ENCODE measurements at places on chromosomes 1 and 21.

DNA sequence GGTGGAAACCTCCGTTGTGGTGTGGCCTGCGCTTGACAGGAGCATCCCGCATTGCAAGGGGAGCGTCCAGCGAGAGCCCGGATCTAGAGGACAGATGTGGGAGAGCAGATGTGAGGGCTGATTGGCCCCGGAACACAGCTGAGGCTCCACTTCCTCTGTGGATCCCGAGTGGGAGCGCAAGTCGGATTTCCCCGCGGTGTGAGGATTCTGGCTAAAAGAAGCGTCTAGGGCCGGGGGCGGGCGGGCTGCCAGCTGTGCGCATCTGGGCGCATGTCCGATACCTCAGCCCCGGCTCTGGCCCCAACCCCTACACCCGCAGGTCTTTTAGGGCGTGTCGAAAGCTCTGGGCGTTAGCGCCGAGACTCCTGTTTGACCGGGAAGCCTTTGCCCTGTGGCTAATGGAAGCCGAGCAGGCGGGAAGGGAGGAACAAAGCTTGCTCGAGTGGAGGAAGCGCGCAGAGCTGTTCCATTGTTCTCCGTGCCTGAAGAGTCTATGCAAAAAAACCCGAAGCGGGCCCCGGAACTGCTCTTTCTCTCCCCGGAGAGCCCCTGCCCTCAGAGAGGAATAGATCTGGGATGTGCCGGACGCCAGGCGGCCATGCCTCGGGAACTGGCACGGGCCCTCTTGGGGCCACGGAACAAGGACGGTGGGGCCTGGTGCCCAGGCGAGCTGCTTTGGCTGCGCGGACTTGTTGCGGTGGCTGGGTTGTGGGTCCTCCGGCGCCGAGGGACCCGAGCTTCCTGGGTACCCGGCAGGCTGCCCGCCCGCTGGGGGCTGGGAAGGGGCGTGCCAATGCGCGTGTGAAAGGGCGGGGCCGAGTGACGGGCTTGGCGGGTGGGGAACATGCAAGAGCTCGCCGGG lies 111.1 kb downstream of the NAV1 start:
- DNase-seq = no peak

- DNase-seq = peak; percentile 69
Measured at GRCh38 chr1:182069028-182069466, 7.5 kb upstream of the ZNF648 start.

DNA sequence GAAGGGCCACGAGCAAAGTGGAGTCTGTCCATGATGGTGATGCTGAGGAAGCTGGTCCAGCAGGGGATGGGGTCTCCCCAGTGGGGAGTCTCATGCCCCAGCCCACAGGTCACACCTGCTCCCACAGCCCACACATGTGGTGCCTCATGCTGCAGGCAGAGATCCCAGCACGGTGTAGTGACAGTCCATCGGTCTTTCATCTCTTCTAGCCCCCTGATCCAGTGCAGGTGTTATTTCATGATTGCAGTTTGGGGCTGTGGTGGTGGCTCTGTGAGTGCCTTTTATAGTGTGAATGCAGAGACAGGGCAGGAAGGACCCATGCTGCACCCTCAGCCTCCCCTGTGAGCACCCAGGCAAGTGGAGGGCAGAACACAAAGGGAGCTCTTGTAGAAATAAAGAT lies 45.0 kb downstream of the UBASH3A start:
- DNase-seq = no peak

DNA sequence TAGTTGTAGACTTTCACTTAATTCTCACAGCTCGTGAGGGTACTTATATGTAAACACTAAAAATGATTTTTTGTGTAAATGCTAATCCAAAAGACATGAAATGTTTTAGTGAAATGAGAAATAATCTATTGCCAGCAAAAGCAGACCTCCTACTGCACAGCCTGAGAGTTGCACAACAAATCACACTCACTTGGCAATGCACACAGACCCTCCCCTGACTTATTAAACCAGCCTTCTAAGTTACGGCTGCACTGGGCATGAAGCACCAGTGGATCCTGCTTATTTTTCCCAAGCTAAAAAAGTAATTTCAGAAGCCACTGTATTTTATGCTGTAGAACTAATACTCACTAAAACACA lies 10.3 kb downstream of the ERRFI1 start:
- DNase-seq = peak; percentile 24

DNA sequence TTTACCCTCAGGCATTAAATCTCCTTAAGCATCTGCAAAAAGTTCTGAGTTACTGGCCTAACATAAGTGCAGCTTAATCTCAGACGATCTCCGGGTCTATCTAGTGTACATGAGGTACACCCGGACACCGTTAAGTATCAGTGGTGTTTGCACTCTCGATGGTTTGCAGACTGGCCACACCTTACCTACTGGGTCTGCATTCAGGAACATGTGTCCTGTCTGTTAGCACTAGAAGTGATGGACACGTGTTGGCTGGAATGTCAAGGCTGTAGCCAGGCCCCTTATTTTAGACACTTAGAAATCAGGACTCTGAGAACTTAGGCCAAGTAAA lies 783 bp upstream of the AGL start:
- peak; percentile 1 for DNase-seq

DNA sequence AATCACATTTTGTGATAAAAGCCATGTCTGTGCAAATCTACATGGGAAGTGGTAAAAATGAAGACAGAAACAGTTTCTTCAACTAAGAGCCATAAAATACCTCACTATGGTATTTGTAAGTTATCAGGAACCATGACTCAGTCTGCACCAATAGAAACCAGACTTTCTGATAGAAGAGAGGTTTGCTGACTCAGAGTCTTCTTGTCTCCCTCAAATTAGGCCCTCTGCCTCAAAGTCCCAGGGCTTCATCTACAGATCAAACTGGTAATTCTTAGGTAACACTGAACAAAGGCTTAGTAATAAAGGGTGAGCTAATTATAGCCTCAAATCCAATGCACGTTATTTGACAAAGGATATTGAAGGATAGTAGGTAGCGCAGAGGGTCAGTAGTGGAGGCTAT lies 30.9 kb upstream of the SSX2IP start:
- DNase-seq = peak; percentile 36

DNA sequence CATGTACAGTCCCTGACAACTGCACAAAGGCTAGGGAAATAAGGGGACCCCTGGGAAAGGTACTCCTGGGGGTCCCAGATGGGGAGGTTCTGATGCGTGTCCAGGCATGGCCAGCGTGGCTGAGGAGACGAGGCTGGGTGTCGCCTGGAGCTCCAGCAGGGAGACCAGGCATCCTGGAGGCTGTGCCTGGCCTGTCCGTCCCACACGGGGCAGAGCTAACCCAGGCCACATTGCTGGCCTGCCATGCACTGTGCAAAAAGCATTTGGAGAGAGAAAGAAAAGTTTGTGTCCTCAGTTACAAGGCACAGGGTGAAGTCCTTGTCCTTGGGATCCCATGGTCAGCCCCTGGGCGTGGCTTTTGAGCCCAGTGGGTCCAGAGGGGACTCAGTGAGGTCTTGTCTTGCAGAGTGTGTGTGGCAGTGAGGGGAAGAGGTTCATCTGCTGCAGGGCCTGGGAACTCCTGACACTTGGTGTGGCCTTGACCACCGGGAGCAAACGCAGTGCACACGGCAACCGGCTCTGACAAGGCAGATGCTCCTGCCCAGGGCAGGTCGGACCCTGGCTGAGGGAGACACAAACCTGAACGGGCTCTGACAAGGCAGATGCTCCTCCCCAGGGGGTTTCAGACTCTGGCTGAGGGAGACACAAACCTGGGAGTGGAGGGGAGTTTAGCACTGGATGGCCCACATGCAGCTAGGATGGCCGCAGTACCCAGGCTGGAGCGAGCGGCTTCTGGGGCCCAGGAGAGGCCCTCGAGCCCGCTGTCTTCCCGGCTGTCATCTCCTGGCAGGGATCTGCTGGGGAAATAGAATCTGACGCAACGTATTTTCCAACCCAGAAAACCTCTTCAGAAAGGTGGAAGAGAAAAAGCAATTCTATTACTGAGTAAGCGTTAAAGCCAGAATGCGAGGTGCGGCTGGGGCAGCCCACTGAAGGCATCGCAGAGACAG lies 37.3 kb upstream of the COL18A1 start:
- DNase-seq = no peak

DNA sequence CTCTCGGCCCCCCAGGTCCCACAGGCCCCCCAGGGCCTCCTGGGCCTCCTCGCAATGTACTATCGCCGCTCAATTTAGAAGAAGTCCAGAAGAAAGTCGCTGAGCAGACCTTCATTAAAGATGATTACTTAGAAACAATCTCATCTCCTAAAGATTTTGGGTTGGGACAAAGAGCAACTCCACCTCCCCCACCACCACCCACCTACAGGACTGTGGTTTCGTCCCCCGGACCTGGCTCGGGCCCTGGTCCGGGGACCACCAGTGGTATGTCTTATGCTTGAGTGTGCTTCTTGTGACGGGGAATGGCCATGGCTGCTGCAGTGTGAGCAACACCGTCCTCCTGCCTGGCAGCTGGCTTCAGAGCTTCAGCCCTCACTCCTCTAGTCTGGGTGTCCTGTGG lies 70.2 kb upstream of the DYNLT5 start:
- DNase-seq = no peak

DNA sequence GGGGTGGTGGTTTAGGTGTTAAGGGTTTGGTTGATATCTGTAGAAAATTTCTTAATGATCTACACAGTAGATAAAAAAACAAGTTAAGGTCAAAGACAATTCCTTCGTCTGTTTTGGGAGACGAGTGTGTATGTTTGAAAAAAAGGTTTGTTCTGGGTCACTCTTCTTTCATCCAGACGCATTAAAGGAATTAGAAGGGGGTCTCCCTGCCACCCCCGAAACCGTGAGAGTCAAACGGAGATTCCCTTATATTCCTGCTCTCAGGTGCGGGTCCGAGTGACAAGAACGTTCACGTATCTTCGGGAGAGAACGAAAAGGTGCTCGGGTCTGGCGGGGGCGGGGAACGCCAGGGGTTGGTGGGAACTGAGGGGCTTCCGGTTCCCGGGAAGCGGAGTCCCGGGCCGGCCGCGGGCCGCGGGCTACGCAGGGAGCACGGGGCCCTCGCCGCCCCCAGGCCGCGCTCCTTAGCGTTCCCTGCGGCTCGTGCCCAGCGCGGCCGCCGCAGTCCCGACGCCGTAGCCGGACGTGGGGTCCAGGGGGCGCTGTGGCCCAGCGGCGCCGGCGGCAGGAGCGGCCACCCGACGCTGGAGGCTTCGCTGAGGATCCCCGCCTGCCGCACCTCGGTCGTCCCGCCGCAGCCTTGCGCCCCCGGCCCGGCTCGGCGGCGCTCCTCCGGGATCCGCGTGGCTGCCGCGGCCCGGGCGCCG lies at the start of gene ZFYVE9:
Gene ZFYVE9 (plus strand): TSS at position 577 of the 707 bp plus-strand sequence. CDS start 91,118 bp downstream, outside the sequence.
- peak; percentile 68 for DNase-seq

- DNase-seq = peak; percentile 11
Measured at GRCh38 chr1:200317236-200317635, 92.6 kb downstream of the ZNF281 start.

DNA sequence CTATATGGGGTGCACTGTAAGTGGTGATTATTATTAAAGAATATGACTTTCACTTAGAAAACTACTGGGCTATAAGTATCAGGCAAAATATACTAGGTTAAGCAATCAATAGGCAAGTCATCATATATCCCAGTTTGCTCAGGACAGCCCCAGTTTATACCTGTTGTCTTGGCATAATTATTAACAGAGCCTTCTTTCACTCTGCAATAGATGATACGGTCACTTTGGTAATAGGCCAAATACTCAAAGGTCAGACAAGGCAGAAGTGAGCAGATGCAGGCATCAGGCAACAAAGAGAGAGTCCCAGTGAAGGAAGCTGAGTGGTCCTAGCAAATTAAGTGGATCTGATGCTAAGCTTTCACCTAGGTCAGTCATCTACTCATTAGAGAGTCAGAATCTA lies 599.9 kb downstream of the LMO4 start:
- no peak for DNase-seq

DNA sequence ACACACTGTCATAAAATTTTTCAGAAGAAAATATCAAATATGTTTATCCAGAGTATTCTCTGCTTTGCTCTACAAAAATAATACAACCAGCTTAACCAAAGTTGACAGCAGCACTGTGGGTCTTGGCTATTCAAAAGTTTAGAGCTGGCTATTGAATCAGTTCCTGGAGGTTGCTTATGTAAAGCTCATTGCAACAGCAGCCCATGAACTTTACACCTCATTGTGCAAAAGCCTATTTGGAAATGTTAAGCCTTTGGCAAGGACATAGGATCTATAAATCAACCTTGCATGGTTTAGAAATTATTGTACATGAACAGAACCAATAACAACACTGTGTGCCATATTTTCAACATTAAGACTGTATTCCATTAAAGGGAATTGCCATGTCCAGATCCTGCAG lies 714.9 kb downstream of the ADGRL2 start:
- DNase-seq = no peak

DNA sequence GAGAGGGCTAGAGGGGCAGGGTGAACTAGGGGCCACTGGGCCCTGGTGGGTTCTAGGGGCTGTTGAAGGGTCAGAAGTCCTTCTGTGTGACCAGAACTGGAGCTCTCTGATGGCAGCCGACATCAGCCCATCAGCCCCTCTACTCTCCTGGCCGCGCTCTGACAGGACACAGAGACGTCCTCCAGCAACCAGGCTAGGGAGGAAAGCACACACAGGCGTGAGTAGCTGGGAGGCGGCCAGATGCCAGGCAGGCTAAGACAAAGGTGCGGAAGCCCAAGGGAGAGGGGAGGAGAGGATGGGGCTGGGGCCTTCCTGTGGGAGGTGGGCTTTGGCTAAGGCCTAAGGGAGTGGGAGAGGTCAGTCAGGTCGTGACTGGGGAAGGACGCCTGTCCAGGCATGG lies 50.8 kb downstream of the OLFML2B start:
- DNase-seq = no peak

DNA sequence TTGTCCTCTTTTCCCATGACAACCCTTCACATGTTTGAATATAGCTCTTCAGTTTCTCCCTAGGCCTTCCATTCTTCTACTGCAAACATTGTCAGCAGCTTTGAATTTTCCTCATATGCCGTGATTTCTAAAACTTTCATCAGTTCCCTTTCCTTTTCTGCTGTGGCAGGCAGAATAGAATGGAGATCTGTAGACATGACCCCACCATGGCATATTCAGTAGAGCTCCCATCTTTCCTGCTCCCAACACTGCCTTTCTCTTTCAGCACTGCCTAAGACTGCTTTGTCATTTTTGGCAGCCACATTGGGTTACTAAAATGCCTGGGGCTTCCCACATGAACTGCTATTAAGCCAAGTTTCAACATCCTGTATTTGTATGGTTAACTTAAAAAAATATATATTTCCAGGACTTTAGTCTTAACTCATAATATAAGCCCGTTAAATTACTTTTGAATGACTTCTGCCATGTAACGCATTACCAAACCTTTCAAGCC lies 60.9 kb downstream of the TBX19 start:
- no peak for DNase-seq

- DNase-seq = peak; percentile 52
Measured at GRCh38 chr1:36446271-36446670, 4.0 kb downstream of the OSCP1 start.

GRCh38 chr21:34691390-34692032 lies 22.7 kb downstream of the CLIC6 start:
- no peak for DNase-seq

DNA sequence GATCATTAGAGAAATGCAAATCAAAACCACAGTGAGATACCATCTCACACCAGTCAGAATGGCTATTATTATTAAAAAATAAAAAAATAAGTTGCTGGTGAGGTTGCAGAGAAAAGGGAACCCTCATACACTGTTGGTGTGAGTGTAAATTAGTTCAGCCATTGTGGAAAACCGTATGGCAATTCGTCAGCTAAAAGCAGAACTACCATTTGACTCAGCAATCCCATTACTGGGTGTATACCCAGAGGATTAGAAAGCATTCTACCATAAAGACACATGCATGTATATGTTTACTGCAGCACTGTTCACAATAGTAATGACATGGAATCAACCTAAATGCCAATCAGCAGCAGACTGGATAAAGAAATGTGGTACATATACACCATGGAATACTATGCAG lies 42.2 kb downstream of the GIPC2 start:
- DNase-seq = no peak

- peak; percentile 31 for DNase-seq
Measured at GRCh38 chr1:241396747-241397681, 40.0 kb upstream of the RGS7 start.
